ENCODE measurements at places on chromosomes 7 and 10.

DNA sequence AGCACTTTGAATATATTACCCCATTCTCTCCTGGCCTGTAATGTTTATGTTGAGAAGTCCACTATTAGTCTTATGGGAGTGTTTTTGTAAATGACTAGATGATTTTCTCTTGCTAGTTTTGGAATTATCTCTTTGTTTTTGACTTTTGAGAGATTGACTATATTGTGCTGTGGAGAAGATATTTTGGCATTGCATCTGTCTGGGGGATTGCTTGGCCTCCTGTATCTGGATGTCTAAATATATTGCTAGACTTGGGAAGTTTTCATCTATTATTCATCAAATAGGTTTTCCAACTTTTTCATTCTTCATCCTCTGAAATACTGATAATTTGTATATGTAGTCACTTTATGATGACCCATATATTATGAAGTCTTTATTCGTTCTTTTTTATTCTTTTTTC, 277.1 kb upstream of the PCDH15 start:
- no peak for DNase-seq

DNA sequence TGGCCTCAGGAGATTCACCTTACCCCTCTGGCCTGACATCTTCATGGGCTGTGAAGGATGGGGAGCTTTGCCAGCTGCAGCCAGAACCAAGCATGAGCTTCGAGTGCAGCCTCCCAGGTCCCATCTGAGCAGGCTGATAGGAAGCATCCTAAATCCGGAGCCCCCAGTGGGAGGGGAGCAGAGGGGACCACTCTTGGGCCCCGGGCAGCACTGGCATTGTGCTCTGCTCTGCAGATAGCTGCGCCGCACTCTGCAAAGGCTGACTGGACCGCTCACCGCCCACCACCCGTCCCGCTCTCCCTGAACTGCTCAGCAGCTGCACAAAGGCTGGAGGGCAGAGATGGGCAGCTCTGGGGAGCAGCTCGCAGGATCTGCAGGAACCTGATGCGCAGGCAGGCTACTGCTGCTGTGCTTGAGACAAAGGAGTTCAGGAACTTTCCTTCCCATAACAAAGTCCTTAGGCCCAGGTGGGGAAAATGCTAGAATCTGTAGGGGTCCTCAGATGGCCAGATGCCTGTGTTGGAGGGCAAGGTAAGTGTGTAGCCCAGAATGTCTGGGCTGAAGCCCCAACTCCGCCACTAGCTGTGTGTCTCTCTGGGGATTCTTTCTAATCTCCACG, 51.8 kb downstream of the ARHGAP22 start:
- no peak for DNase-seq

DNA sequence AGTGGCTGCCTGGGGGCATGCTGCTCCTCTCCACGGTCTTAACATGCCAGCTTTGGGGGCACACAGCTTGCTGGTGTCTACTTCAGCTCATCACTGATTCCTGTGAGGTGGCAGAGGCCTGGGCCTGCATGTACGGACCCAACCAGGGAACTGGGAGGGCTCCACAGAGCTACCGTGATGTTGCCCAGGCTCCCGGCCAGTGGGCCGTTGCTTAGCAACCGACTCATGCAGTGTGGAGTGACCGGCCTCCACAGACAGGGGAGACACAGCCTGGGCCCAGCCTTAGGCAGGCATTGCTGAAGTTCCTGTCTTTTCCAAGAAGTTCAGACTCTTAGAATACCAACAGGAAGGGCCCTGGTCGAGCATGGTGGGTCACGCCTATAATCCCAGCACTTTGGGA, 25.8 kb upstream of the SH2B2 start:
- peak; percentile 28 for DNase-seq

DNA sequence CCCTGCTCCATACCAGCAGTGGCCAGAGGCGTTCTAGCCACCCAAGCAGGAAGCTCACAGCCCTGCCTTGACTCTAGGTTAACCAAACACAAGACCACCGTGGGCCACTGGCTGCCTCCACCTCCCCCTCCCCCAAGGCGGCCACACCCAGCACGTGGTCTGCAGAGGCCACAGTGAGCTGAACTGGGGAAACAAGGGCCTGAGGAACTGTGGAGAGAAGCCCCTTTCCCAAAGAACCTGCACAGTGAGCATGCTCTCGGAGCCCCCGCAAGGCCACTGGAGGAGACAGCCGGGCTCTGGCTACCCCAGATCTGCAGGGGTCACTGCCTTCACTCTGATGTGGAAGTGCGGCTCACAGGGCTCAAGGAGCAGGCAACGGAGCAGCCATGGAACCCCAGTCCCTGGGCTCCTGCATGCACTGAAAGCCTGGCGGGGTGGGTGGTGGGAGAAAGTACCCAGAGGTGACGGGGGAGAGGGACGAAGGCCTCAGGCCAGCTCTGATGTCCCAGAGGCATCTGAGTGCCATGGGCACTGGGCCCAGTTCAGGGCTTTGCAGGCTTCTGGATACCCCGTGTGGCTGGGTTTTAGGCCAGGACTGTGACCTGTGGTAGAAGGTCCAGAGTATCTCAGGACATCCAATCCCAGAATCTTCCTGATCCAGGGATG, 189.2 kb downstream of the EBF3 start:
- no peak for DNase-seq

GRCh38 chr10:30358206-30358605, 9.1 kb upstream of the MTPAP start:
- no peak for DNase-seq

- DNase-seq = no peak
Measured at GRCh38 chr7:16838891-16839290, 34.1 kb upstream of the AGR2 start.

DNA sequence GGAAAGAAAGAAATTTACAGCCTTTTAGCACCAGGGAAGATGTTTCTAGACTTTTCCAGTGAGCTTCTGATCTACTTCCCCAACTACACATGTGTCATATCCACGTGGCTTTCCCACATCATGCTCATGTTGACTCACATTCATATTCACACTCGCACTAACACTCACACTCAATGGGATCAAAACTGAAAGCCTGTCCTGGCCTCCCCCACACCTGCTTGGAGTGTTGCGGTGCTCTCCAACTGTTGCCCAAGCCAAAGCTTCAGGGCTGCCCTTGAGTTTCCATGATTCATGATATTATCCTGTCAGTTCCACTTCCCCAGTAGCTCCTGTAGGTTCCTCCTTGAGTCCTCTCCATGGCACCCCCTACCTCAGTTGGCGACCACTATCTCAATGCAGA, 444.4 kb downstream of the GATA3 start:
- DNase-seq = no peak

- DNase-seq = no peak
Measured at GRCh38 chr10:4522296-4523000, 303.6 kb upstream of the AKR1E2 start.

DNA sequence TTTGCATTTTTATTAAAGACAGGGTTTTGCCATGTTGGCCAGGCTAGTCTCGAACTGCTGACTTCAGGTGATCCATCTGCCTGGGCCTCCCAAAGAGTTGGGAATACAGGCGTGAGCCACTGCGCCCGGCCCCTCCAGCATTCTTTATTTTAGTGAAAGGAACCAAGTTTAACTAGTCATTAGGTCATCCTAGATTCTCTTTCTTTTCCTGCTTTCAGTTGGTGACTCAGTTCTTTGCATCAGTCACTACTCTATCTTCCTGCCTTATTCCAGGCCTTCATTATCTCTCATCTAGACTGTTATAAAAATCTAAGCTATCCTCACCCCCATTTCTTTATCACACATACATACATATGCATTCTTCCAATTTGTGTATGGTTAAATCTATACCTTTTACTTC, 63.7 kb downstream of the PRSS58 start:
- DNase-seq = no peak

GRCh38 chr7:45417268-45417667, 156.9 kb upstream of the ADCY1 start:
- no peak for DNase-seq

- DNase-seq = no peak
Measured at GRCh38 chr7:150569245-150569955, 2.2 kb downstream of the GIMAP4 start.

GRCh38 chr7:158023681-158024350, 563.8 kb downstream of the PTPRN2 start:
- DNase-seq = no peak

GRCh38 chr10:130213286-130214080, 77.3 kb downstream of the GLRX3 start:
- no peak for DNase-seq

DNA sequence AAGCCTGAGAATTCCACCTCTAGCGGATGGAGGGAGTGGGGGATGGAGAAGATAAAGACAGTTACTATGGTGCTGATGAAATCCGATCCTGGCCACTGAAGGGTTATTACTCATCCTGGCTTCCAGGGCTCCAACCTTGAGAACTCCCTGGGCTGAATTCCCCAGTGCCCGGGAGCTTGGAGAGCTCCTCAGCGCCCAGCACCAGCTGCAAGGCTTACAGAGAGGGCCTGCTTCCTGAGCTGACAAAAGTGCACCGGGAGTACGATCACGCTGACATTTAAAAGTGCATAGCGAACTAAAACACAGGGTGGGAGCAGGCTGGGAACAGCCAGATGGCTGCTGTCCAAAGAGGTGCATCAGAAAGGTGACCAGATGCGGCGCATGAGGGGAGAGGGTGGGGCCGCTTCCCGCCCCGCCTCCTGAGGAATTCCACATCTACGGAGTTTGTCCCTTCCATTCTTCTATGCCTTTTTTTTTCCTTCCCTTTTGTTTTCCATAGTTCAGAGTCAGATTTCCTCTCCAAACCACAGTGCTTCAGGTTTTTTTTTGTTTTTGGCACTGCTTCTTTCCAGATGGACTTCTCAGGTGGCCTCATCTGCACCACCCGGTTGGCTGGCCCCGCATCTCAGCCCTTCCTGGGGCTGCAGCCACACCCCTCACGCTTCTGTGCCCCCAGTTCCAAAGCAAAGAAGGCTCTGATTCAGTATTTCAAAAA, 62.4 kb upstream of the MKRN1 start:
- peak; percentile 79 for DNase-seq

DNA sequence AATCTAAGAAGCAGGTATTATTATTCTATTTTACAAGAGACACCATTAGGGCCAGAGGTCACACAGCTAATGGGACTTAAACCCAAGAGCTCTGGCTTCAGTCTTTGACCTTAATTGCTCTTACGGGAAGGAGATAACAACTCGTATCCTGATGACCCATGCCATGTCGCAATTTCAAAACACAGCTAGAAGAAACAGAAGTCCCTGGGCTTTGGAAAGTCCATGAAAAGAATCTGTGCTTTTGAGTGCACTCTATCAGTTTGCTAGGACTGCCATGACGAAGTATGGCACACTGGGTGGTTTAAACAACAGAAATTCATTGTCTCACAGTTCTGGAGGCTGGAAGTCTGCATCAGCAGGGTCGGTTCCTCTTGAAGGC, 247.8 kb upstream of the AOAH start:
- no peak for DNase-seq

DNA sequence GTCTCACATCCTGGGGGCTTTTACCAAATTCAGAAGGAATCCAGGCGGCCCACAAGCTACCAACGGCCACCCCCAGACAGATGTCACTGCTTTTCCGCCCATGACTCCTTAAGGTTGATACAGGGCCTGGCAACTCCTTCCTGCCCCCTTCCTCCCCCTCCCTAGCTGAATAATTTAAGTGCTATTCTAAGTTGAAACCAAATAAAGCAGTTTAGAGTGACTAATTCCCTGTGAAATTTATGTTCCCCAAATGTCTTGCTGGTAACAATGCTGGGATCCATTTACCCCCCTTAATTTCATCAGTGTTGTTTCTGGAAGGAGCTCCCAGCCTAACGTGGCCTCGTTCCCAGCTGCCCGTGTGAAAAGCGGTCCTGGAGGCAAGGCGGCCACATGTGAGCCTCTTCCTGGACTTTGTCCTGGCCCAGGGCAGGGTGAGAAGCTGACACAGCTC, 109.6 kb downstream of the TMEM130 start:
- DNase-seq = peak; percentile 64

DNA sequence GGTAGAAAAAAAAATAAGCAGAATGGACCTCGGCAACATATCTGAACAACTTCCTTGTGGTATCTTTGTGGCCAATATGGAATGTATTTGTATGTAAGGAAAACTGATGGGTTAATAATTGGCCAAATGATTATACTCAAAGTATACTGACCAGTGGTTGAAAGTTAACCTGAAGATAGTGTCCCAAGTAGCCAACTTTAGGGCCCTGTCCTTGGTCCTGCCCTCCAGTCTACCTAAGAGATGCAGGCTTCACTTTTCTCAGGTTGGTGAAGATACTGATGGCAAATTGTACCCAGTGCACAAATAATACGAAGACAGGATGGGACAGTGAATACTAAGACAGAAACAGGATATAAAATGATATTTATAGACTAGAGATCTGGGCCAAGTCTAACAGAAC, 109.2 kb downstream of the SORCS3 start:
- no peak for DNase-seq

DNA sequence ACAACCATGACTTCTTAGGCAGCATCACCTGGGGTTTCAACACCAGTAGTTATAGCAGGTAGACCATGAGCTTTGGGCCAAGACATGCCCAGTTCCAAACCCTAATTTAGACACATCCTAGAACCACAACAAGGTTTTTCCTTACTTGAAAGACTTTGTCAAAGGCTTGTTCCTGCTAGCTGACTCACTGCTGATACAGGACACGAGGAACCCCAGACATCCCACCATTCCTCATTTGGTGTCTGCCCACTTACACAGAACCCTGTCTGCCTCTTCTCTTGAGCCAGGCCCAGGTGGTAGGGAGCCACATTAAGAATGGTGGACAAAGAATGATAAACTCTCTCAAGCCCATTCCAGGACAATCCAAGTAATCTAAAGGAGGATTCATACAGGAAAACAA, 109.0 kb downstream of the CCDC71L start:
- no peak for DNase-seq

- no peak for DNase-seq
Measured at GRCh38 chr10:118027397-118027796, 19.3 kb downstream of the RAB11FIP2 start.

DNA sequence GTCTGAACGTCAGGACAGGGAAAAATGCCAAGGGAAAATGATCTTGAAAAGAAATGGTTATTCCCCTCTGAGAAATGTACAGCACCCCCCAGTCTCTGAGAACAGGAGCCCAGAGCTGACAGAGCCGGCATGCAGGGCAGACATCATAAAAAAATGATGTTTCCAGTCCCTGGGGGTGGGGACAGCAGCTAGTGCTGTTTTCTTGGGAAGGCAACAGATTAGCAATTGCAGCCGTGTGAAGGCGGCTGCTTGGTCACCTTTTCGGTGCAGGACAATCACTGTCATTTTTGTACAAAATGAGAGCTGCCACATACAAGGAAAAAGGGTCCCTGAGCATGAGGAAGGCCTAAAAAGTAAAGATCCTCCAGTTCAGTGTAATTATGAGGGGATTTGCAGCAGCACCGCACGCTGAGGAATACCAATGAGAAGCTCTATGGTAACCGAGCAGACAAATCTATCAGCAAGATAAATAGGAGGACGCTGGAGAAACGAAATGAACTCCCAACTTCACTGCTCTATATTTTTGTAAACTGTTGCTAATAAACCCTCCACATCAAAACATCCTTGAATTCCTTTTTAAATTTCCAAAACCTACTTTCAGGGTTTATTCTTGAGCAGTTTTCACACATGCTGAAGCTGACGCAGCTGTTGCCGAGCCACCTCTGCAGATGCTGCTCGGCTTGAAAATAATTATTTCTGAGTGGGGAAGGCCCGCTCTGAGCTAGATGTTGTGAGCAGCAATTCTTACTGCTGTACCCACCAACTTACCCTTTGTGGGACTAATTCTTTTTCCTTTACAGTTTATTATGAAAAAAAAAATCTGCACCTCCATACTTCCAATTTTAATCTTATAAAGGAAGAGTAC, 98.2 kb upstream of the NEBL start:
- no peak for DNase-seq

GRCh38 chr7:105245398-105246114, 143.2 kb downstream of the SRPK2 start:
- no peak for DNase-seq

- DNase-seq = no peak
Measured at GRCh38 chr10:19713159-19713558, 103.1 kb upstream of the PLXDC2 start.
